ENCODE measurements at places on chromosomes 11 and 22.

DNA sequence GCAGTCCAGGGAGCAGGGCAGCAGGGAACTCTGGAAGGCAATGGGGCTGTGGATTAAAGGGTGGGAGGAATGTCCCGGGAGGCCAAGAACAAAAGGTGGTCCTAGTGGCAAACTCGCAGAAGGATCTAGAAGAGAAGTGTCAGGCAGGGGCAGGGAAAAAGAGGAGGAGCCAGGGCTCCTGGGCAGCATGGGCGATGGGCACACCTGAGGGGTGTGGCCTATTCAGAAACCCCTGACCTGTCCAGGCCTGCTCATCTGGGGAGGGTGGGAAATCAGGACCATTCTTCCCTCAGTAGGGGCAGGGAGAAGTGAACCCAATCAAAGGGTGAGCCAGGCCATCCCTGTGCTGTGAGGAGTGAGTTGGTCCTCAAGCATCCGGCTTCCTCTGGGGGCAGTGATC, 108.6 kb downstream of the TRIM29 start:
- no peak for DNase-seq

DNA sequence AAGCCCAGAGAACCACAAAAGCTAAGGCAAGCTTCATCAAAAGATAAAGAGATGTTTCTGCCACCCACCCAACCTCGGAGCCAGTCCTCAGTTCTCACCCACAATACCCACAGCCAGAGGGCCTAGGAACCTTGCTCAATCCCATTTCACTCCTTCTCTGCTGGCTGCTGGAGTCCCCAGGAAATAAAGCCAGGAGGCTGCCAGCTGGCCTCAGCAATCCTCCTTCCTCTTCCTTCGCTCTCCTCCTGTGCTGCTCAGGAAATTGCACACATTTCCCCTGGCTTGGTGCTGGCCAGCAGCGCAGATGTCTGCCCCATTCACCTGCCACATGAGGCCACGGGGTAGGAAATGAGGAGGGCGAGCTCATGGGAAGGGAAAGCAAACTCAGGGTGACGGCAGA, 91.8 kb upstream of the LDLRAD3 start:
- DNase-seq = peak; percentile 66

DNA sequence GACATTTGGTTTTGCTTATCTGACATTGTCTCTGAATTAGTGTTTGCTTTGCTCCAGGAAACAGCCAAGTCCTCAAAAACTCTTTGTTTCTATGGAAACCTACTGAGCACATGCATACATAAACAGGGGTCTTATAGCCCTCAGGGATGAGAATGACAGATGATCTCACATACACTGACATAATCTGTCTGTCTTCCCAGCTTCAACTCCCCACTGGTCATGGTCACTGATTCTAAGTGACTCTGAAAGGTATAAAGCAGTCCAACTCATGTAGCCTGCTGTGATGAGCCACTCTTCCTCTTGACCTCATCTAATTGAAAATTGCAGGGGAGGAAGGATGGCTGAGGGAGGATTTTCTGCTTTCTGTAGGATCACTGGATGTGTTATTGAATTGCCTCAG, 12.6 kb downstream of the ZNF143 start:
- no peak for DNase-seq

DNA sequence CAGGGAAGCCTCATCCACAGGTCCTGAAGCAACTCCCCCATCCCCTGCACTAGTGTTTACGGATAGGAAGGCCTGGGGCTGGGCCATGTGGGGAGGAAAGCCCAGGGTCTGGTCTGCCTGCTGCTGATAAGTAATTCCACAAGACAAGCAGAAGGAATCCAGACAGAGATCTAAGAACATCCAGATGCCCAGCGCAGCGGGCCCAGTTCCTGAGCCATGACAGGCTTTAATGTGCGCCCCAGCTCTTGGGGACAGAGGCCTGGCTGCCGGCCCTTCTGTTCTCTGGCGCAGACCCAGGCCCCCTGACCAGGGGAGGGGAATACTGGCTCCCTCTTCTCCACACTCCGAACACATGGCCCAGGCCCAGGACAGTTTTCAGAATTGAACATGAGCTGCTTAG, 28.8 kb upstream of the ETS1 start:
- no peak for DNase-seq

DNA sequence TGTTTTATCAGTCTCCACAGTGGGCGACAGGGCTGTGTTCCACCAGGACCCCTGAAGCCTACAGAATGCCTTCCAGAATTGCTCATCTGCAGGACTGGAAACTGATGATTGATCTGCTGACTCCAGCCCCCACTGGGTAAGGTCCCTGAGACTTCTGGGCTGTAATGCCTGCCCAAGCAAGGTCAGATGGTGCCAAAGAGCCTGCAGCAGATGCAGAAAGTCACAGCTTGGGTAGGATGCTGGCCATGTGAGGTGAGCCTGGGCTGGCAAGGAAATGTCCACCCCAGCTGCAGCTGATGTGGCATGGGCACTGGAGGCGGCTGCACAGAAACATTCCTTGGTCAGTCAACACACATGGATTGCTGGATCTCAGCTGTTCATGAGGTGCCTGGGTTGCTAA, 30.9 kb downstream of the LRRC32 start:
- DNase-seq = no peak

GRCh38 chr22:19994851-19995610, 21.6 kb downstream of the ARVCF start:
- no peak for DNase-seq

GRCh38 chr11:107018219-107018901, at the start of gene GUCY1A2:
GUCY1A2 (minus strand) TSS chr11:107018476; CDS start chr11:107018055, 421 bp downstream.
- DNase-seq = no peak

GRCh38 chr11:69630017-69630416, 10.9 kb upstream of the CCND1 start:
- peak; percentile 53 for DNase-seq

DNA sequence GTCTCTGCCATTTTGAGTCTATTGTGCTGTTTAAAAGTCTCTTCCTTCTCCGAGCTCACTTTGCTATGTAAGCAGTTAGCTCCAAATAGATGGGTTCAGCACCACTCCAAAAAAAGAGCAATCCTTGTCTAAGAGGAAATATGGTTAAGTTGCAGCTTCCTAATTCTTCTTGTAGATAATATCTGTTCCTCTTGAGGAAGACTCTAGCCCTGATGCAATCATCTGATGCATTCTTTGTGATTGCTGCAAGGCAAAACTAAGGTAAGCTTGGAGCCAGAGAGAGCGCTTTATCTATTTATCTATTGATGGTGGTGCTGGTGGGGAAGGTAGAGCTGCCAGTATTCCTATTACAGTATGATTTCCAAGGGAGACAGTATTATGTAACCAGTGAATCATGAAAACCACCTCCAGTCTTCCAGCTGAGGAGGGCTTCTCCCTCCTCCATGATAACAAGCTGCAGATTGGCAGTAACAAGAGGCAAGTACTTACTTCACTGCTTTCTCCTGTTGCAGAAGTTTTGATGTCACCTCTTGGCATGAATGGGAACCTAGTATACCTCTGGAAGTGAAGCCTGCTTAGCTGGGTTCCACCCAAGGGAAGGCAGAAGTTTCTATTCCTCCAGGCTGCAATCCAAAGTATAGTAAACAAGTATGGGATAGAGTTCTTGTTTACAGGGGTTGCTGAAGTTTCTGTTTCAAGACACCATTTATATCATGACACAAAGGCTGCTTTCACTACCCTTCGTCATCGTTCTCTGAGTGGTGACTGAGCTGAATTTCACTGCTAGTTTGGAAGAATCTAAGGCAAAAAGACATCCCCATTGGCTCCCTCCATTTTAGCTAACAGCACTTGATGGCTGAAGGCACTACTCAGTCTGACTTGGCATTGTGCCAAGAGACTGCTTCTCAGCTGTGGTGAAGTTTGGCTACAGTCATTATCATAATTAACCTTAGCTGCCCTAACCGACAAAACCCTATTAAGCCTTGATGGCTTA, 49.7 kb downstream of the FDX1 start:
- no peak for DNase-seq

DNA sequence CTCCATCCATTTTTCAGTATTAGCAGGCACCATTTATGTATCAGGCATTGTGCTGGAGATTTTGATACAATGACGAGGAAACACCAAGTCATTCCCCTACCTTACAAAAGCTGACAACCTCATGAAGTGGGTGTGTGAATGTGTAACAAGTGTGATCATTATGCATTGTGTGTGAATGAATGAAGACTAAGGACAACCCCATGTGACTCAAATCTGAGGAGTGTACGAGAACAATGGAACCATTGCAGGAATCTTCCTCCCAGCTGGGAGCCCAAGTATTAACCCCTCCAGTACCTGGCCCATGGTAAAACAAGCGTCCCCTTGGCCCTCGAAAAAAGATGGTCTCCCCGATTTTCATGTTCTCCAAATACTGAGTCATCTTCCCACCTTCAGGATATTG, 4.4 kb downstream of the CYB5R2 start:
- no peak for DNase-seq

DNA sequence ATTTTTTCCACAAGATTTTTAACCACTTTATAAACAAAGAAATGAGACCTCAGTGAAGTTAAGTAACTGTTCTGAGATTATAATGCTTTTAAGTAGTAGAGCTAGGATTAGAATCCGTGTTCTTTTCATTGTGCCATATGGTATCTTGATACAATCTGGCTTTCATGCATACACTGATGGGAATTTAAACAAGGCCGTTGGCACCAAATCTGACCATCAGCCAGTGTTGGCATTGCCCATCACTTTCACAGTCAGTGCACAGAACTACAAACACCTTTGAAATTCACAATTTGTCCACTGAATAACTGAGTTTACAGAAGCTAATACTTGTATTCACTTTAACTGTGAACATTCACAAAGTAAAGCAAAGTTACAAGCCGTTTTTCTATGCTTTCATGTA, 1228.0 kb downstream of the TBC1D22A start:
- DNase-seq = no peak

GRCh38 chr11:110299006-110299785, 2.8 kb upstream of the RDX start:
- DNase-seq = no peak

- no peak for DNase-seq
Measured at GRCh38 chr11:27623945-27624523, 76.2 kb downstream of the BDNF start.

- DNase-seq = no peak
Measured at GRCh38 chr11:65498042-65498726, 661 bp upstream of the MALAT1 start.

GRCh38 chr11:135009125-135009524, 597.1 kb upstream of the B3GAT1 start:
- no peak for DNase-seq

- peak; percentile 39 for DNase-seq
Measured at GRCh38 chr11:77191823-77192495, 63.9 kb downstream of the MYO7A start.
